BJ (cell line): ENCODE measurements at places on chromosomes 4 and X.

DNA sequence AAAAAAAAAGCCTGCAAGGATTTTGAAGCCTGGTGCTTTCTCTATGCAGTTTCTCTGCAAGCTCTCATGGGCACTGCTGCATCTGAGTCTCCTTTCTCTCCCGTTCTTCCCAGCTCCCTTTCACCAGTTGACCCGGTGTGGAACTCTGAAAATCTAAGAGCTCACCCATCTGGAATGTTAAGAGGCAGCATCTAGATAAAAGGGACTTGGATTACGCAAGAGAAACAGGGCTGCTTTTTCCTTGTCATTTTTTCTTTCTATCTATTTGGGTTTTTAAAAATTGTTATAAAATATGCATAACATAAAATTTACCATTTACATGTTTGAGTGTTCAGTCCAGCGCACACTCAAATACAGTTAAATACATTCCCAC lies 95.2 kb upstream of the RPS6KA3 start:
- peak; percentile 37 for DNase-seq

DNA sequence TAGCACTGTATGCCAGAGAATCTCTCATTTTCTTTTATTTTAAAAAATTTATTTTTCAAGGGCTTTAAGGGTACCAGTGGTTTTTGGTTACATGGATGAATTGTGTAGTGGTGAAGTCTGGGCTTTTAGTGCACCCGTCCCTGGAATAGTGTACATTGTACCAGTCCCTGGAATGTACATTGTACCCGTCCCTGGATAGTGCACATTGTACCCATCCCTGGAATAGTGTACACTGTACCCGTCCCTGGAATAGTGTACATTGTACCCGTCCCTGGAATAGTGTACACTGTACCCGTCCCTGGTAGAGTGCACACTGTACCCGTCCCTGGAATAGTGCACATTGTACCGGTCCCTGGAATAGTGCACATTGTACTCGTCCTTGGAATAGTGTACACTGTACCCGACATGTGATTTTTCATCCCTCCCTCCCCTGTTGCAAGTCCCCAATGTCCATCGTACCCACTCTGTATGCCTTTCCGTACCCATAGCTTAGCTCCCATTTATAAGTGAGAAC lies 56.1 kb upstream of the HELT start:
- DNase-seq: no peak

DNA sequence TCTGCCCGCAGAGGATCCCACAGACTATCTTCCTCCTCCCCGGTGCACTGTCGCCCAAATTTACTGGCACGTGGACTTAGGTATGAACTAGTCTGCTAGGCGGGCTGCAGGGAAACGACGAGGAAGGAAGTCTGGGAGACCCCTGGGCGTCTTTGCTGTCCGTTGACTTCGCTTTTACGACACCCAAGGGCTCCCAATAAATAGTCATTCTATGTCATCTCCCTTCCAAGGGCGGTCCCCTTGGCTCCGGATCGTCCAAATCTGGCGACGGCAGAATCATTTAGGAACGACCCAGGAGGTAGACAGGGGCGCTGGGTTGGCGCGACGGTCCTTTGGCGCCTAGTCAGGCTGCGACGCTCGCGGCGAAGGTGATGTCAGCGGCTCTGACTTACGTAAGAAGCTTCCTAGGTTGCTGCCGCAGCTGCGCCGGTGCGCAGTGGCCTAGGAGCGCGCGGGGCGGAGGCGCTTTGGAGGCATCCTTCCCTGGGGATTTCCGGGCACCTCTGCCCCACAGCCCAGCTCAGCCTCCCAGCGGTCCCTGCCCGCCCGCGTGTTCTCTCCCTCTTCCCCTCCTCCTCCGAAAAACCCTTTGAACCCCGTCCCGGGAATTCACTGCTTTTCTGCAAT lies 2.2 kb downstream of the NHS start:
- DNase-seq: no peak

DNA sequence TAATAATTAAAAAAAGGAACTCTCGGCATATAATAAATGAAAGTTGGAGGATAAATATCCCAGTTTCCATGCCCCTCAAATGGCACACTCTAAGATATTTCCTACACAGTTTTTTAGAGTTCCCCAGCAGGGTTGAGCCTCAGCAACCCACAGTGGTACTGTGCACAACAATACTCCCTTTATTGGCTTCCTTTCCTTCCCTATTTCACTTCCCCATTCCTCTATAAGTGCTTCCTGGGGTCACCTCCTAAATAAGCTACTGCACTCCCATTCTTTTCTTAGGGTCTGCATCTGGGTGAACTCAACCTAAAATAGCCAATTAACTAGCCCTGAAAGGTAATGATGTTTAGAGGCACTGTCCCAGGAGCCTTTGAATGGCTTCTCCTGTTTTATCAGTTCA lies 76.4 kb upstream of the NHS start:
- DNase-seq: no peak

GRCh38 chr4:97845758-97846157 lies 297.5 kb downstream of the STPG2 start:
- no peak for DNase-seq

GRCh38 chr4:57187246-57187645 lies 77.1 kb upstream of the IGFBP7 start:
- DNase-seq: no peak

- DNase-seq: no peak
Observed at GRCh38 chr4:168995537-168996295, 14.3 kb downstream of the CBR4 start.

DNA sequence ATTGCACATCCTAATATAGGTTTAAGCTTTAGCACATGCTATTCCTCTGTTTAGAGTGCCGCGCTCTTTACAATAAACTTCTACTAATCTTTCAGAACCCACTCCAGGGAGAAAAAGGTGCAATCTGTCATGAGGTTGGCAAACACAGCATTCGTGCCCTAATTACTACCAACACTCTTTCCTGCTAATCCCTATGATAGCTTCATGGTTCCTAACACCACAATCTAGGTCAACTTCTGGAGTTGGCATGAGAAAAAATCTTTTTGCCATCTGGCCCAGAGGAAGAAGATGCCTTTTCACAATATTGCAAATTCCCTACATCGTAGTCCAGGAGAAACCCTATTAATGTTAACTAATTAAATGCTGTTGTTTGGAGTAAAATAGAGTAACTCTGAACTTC lies 39.6 kb downstream of the TMA16 start:
- no peak for DNase-seq

GRCh38 chrX:69138512-69138911 lies 26.7 kb downstream of the PJA1 start:
- DNase-seq: no peak

DNA sequence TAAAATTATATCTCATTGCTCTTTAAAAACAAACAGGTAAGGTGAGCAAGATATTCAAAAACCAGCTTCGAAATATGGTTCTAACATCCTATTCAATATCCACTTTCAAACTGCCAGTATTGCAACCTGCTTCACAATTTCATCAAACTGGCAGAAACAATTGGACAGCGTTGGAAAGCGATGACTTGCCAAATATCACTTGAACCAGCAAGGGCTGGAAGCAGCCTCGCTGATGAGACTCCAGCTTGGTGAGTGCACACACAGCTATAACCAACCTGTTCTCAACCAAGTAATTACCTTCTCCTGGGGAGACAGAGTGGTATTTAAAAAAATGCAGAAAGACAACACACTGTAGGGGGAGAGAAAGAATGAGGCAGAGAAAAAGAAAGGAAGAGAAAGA lies 155.8 kb upstream of the RAI2 start:
- DNase-seq: no peak

DNA sequence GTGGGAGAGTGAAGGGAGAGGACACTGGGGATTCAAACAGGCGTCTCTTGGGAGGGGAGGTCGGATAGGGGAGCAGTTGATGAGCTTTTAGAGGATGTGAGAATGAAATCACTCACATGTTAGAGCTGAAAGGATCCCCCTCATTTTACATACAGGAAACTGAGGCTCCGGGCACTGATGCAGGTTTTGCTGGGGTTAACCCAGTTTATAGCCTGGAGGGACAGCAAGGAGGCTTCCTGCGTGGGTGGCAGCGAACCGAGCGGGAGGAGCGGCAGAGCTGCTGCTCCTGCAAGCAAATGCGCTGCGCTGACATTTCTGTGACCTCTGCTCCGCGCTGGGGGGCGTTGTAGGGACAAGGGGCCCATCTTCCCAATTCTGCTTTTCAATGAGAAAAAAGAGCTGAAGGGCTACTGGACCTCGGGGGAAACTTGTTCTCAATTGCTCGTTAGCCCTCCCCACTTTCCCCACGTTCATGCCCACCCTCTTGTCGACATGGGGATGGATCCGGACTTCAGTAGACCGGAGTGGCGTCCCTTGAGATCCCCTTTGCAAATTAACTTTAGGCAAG lies 1.2 kb upstream of the NEUROG2 start:
- DNase-seq: no peak

- no peak for DNase-seq
Observed at GRCh38 chr4:57550198-57550597, 440.0 kb upstream of the IGFBP7 start.

DNA sequence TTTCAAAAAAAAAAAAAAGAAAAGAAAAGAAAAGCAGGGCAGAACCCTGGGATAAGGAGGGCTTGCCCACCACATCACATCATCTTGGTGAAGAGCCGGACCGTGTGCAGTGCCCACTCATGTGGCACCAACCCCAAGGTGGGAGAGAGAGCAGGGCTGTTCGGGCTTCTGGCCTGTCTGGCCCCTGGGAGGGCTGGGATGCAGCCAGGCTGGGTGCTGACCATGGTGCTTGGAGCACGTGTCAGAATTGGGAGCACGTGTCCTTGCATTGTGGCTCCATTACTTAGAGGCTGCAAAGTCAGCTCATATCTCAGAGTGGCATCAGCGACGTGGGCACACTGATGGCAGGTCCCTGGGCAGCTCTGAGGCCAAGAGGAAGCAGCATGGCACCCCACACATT lies 100.9 kb upstream of the AFAP1 start:
- no peak for DNase-seq

GRCh38 chrX:108359806-108360602 lies 78.2 kb downstream of the COL4A6 start:
- DNase-seq: no peak

DNA sequence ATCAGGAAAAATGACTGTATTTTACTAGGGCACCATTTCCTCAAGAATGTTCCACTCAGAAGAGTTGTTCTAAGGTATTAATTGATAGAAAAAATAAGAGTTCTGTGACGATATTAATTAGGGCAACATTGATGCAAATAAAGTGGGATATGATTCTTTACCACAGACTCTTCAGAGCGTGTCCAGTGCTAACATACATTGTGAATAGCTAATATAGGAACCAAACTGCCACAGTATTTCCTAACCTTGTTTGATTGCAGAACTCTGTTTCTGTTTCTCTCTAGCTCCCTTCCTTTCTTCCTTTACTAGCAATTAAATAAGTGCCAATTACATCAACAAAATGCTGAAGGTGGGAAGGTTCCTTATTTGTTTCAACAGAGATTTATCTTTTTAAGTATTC lies 154.1 kb upstream of the CPEB2 start:
- DNase-seq: no peak

DNA sequence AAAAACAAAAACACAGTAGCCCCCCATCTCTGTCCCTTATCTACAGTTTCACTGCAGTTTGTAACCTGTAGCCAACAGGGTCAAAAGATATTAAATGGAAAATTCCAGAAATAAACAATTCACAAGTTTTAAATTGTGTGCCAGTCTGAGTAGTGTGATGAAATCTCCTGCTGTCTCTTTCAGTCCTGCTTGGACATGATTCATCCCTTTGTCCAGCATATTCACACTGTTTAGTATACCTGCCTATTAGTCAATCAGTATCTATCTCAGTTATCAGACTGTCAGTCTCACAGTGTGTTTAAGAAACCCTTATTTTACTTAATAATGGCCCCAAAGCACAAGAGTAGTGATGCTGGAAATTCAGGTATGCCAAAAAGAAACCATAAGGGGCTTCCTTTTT lies 21.9 kb downstream of the CNOT6L start:
- DNase-seq: no peak

- no peak for DNase-seq
Observed at GRCh38 chrX:24979081-24979480, 36.7 kb downstream of the ARX start.

DNA sequence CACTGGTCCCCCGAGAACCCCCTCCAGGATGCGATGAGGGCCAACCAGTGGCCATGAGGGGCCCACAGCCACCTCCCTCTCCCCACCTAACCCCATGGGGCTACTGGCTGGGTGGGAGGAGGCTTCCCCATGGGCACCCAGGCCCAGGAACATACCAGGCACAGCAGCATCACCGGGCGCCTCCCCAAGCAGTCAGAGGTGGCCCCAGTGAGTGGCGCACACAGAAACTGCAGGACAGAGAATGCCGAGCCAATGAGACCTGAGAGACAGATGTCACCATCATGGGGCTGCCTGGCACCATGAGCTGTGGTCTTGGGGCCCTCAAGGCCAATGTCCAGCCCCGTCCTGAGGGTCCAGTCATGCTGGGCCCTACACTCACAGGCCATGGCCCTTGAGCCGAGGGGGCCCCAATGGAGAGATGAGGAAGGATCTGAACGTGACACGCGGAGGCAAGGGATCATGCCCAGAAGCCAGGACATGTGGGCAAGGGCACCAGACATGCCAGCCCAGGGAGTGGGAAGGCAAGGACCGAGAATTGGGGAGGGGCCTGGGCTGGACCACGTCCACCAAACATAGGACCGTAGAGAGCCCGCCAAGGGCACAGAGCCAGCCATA lies 30.1 kb downstream of the NOP14 start:
- DNase-seq: no peak

- DNase-seq: no peak
Observed at GRCh38 chrX:91414713-91415112, 19.9 kb upstream of the PABPC5 start.

GRCh38 chrX:11787564-11787963 lies 29.5 kb downstream of the MSL3 start:
- no peak for DNase-seq
